ENCODE measurements at places on chromosomes 1 and 21. TPM values are rescaled to one million over a fixed set of nuclear protein-coding genes. Genes with fewer than 3 reads are reported as not detected.

GRCh38 chr21:23968008-23968407 is 1639.3 kb downstream of the MRPL39 start:
- DNase-seq = no peak

DNA sequence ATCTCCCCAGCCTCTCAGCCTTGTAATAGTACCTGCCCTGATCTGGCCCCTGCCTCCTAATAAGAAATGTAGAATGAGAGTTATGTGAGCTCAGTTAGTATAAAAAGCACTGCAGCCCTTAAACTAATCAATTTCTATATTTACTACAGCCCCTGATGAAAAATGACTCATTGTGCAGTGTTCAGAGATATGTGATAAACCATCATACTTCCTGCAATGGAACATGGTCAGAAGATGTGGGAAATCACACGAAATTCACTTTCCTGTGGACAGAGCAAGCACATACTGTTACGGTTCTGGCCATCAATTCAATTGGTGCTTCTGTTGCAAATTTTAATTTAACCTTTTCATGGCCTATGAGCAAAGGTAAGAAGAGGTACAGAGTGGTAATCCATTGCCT is 176.8 kb upstream of the PDE4B start:
- no peak for DNase-seq

The ETV3L gene
- not detected for total RNA-seq

The BEND5 gene
- total RNA-seq = 1.8 TPM
